ENCODE measurements at places on chromosomes 5 and 9. TPM values are rescaled to one million over a fixed set of nuclear protein-coding genes. Genes with fewer than 3 reads are reported as not detected.

DNA sequence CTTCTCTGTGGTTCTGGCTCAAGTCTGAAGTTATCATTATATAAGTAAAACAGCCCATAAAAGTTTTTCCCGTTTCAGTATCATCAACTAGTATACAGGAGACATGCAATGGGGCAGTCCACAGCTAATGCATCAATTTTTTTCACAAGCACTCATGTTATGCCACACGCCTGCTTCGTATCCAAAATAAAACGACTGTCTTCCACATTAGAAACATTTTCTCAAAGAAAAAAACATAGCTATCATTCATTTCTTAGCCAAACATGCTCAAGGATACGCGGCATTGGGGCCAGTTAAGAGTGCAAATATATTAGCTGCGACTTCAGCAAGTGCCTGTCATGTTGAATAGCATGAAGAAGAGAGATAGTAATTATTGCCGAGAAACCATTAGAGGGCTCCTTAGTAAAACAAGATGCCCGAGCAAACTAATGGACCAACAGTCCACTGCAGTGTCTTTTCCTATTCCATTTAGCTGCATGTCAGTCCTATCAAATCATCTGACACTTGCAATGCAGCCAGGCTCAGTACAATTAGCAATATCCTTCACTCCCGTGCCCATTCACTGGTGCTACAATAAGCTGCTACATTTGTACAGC, 68.5 kb downstream of the BNC2 start:
- DNase-seq = no peak

GRCh38 chr5:33966805-33967204, 17.7 kb downstream of the SLC45A2 start:
- no peak for DNase-seq

GRCh38 chr9:70625078-70625477, 210.6 kb upstream of the KLF9 start:
- DNase-seq = no peak

GRCh38 chr9:105958587-105958986, 264.2 kb downstream of the TMEM38B start:
- no peak for DNase-seq

DNA sequence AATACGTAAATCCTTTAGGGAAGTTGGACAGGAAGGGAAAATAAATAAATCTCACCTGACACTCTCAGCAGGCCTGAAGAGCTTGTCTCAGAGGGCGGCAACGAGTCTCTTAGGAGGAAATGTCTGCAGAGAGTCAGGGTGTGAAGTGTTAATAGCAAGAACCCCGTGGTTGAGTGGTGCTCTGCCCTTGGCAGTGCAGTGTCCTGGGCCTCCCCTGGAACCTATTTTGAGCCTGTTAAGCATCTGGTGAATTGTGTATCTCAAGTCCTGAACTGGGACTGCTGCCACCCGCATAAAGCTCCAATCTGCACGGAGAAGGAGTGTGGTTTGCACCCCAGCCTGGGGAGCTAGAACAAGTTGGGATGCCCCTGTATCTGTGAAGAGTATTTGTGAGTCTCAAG, 211.8 kb downstream of the GOLPH3 start:
- DNase-seq = no peak

DNA sequence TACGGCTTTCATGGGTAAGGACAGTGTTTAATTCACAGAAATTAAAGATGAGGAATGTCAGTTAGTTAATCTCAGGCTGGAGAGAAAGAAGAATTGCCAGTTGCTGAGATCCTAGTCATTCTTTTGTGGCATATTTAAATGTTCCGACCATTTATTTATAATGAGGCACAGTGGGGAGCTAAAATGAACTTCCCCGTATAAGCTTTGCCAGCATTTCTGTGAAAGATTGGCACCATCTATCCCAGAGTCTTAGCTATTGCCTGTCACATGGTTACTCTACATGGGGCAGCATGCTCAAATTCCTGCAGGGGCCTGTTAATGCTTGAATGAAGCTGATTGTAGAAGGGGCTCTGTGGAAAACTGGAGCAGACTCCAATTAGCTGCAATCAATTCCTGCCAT, 314.1 kb downstream of the PRELID2 start:
- no peak for DNase-seq

DNA sequence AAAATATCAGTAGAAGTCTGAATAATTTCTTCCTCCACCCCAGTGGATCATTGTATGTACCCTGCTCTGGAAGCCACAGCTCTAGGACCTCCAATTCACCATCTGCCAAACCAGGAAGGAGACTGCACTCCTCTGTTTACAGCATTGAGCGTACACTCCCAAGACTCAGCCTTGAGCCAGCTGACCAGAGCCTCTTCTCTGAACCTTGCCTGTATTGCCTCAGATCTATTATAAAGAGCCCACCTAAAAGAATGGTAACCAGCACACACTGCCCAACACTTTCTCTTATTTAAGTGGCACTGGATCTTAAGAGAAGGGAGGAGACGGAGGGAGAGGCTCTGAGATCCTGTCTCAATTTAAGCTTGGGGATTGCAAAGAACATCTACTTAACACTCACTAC, 217.8 kb upstream of the RASEF start:
- no peak for DNase-seq

DNA sequence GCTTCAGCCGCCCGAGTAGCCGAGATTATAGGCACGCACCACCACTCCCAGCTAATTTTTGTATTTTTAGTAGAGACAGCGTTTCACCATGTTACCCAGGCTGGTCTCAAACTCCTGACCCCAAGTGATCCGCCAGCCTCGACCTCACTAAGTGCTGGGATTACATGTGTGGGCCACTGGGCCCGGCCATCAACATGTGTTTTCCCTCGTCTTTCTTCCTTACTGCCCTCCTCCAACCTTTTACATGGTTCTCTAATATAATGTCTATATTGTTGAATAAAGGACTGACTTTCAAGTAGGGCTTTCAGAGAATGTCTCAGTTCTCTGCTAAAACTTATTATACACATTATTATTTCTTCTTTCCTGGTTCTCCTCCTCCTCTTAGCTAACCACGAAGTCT, 21.3 kb upstream of the PCAT7 start:
- no peak for DNase-seq

DNA sequence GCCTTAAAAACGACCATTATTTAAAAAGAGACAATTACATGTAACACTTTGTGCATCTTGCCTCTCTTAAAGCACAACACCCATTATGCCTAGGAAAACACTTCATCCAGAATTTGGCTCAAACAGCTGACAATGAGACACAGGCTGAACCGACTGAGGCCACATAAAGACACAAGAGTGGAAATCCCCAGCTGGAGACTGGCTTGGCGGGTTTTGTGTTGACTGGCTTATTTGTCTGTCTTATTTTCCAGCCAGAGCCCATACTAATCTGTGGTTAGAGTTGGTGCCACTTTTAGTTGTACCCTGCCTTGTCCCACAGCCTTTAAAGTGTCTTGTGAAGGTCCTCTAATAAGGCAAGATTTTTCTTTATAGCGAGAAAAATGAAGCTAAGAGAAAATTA, 21.2 kb downstream of the TRIM14 start:
- no peak for DNase-seq

DNA sequence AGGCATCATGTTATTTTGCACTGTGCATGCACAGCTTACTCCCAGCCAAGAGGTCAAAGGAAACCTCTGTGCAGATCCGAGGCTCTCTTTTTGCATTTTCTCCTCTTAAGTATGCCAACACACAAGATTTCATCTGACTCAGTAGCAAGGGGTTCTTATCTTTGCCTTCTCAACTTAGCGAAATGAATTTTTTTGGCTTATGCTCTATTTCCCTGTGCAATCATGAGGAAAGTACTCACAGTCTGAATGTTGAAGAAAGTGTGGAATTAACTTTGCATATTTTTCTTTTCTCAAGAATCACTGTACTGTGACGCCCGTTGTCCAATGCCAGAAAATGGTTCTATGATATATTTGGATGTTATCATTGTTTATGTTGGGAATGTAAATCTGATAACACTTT, 173.5 kb upstream of the FBXL7 start:
- no peak for DNase-seq

GRCh38 chr9:79387101-79387835, 184.5 kb upstream of the TLE4 start:
- no peak for DNase-seq

PLPP6 gene
- 7.8 TPM for polyA plus RNA-seq

SEMA4D gene
- polyA plus RNA-seq = 0.11 TPM

GHR gene
- 0.64 TPM for polyA plus RNA-seq

TAF11L10 gene
- polyA plus RNA-seq = not detected

APBA1 gene
- 0.93 TPM for polyA plus RNA-seq

ZBED3 gene
- polyA plus RNA-seq = 0.75 TPM

PCDHB7 gene
- polyA plus RNA-seq = 0.51 TPM

All from GM23248 (cell line).